ENCODE measurements at places on chromosomes 4 and X. TPM values are rescaled to one million over a fixed set of nuclear protein-coding genes. Genes with fewer than 3 reads are reported as not detected.

DNA sequence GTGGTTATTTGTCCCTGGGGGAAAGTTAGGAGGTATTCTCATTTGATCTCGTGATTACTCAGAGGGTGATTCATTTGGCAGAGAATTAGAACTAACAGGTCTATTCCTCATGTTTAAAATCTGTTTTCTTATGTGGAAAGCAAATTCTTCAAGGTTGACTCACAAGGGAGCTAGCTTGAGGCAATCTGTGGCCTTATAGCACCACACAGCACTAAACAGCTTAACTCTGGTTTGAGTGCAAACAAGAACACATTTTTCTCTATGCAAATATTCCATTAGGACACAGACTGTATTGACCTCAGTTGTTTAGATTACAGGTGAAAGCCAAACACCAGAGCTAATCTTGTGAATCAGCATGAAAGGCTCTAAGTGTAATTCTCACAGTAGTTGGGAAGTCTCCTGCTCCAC lies 694.4 kb upstream of the POU3F4 start:
- H3K4me3 ChIP-seq = no peak overlapping the region
- H3K4me1 ChIP-seq = no peaks in the 10 kb centered on the region
- H3K27me3 ChIP-seq = no peaks in the 10 kb centered on the region
- DNase-seq = no peak

DNA sequence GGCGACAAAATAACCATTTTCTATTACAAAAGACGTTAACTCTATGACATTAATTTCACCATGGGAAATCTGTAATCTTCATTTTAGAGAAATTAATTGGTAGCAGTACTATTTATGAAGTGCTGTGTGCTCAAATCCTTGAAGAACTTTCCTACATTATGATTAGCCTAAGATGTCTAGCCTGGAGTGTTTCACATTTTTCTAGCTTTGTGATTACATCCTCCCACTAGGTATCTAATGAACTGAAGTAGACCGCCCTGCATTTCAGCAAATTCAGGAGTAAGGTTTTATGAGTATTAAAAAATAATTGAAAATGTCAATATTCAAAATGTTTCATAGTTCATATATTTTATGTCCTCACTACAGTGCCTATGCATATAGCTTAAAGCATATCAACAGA lies 713.1 kb downstream of the CCSER1 start:
- no peaks in the 10 kb centered on the region for H3K4me1 ChIP-seq
- no peak overlapping the region for H3K27ac ChIP-seq
- H3K27me3 ChIP-seq = no peaks in the 10 kb centered on the region
- no peaks in the 10 kb centered on the region for H3K36me3 ChIP-seq
- DNase-seq = no peak

Gene PPP1R2C
- total RNA-seq = not detected

DNA sequence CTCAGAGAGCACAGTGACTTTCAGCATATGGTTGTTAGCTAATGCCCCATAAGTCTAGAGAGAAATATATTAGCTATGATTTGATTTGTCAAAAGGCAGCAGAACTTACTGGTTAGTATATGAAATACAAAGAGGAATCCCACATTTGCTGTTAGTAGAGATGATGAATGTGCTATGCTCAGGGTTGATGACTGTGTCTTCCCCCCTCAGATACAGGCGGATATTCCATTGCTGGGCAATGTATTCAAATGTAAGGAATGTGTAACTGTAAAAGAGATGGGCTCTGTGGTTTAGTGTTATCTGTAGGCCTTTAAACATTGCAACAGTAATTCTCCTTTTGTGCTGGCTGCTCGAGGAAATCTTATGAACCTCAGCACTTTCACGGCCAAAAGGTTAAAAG lies 528.9 kb upstream of the ARX start:
- H3K4me1 ChIP-seq = no peaks in the 10 kb centered on the region
- no peak for DNase-seq
- H3K4me3 ChIP-seq = no peak overlapping the region
- no peaks in the 10 kb centered on the region for H3K27me3 ChIP-seq
- H3K27ac ChIP-seq = no peak overlapping the region

Gene GAB1
- 73.5 TPM for total RNA-seq
